ENCODE measurements at places on chromosomes 2 and 18.
A peak's percentile ranks its signal among the peaks of the same experiment; 100 is the strongest.

GRCh38 chr2:201996679-201997314, 36.9 kb upstream of the FZD7 start:
- DNase-seq, result no peak

GRCh38 chr2:161992531-161992930, 81.5 kb downstream of the DPP4 start:
- peak; percentile 58 for DNase-seq

GRCh38 chr2:29064346-29064715, 10.0 kb downstream of the PCARE start:
- DNase-seq, result no peak

DNA sequence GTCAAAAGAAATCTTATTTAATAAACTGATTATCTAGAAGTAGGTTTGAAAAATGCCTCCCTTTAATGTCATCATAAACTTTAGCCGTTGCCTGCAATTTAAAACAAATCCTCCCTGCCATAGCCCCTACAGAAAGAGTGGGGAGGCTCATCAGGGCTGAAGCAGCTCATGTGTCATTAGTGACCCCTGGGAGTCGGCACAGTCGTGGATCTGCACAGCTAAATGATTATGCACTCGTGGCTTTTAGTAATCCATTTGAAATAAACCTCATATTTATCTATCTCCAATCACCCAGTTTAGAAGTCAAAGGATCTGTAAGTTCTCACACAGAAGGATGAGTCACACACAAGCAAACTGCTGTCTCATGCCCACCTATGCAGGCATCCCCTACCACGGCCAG, 277.3 kb downstream of the SS18 start:
- no peak for DNase-seq

GRCh38 chr2:179877601-179878364, 16.4 kb upstream of the ZNF385B start:
- DNase-seq, result no peak

DNA sequence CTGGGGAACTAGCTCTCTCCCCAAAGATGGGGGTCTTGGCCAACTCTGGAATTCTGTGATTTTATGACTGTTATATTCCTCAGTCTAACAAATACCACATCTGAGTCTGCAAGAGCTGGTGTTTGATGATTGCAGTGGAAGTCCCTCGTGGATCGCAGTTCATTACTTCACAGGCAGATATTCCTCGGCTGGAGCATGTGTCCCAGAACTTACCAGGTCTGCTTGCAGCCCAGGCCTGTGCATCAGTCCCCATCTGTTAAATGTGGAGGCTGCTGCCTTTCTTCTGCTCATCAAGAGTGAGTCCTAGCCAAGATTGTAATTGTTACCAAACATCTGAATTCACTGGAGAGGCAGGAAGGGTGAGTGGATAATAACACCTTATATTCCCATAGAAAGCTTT, 55.5 kb downstream of the PRKCE start:
- no peak for DNase-seq

DNA sequence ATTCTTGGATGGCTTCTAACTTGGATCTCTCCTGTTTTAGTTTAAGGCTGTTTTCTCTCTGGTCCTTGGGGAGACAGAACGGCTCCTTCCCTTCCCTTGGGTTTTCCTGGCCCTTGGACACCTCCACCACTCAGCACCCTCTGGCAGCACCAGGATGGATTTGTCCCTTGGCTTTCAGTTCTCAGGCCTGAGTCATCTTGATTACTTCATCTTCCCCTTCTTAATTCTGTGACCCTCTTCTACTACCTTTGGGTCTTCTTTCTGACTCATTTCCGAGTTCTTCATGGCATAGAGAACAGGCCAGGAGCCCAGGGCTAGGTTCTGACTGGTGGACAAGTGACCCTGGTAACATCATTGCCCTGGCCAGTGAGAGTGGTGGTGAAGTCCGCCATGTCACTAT, 14.9 kb downstream of the IGFBP2 start:
- no peak for DNase-seq

DNA sequence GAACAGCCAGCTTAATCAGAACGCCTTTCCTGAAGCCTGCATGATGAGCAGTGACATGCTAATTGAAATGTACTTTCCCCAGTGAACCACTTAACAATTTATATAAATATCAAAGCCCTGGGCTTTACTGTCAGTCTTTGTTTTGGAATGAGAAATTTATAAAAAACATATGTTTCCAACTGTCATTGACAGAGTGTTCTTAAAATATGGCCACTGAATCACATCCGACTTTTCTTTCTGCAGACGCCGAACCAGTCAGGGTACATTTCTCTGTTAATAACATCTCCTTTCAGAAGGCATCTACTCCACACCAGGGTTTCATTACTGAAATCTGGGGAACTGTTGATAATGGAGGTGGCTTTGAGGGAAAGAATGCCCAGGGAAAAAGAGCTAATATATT, 343.7 kb downstream of the INSIG2 start:
- no peak for DNase-seq

GRCh38 chr2:233087713-233088112, 27.6 kb downstream of the INPP5D start:
- DNase-seq, result no peak
